Activated CD4-positive, alpha-beta T cell treated with anti-CD3 and anti-CD28 coated beads for 4 hours (primary cell): ENCODE measurements at places on chromosomes 6 and 20.

GRCh38 chr20:44054849-44055248, 132.1 kb downstream of the JPH2 start:
- DNase-seq: no peak

DNA sequence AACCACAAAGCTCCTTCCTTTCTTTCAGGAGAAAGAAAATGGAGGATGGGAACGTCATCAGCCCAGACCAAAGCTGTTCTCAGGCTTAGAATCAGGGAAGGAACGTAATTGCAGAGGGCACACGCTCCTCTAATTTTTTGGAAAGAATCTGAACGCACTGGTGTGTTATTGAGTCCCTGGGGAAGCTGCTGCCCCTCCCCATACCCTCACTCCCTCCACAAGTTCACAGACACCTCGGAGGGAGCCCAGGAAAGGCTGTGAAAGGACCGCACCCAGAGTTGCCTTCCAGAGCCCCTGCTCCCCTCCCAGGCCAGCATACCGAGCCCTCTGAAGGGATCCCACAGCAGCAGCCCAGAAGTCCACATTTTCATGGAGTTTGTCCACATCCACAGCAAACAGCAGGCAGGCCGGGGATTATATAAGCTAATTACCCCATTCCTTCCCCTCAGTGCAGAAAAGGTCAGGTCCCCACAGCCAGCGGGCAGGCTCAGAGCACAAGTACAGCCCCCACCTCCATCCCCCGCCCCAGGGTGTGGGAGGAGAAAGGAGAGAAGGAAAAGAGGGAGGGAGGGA, 53.7 kb downstream of the ANKRD60 start:
- no peak for DNase-seq

DNA sequence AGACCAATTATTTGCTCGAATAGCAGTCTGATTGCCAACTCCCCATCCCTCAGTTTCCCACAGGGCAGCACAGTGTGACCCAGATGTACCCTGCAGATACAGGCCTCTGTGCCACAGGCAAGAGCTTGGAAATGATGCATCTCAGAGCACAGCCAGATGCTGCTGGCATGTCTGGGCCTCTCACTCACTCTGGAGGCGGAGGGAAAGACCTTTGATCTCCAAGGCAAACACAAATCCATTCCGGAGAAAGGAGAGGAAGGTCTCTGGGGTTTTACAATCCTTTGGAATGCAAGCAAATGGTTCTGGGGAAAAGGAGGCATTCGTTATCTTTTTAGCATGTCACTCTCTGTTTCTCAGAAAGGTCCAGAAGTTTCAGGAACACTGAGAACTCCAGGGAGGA, 74.2 kb downstream of the RIOK1 start:
- no peak for DNase-seq

- no peak for DNase-seq
Measured at GRCh38 chr6:111950661-111951496, 77.6 kb upstream of the FYN start.

DNA sequence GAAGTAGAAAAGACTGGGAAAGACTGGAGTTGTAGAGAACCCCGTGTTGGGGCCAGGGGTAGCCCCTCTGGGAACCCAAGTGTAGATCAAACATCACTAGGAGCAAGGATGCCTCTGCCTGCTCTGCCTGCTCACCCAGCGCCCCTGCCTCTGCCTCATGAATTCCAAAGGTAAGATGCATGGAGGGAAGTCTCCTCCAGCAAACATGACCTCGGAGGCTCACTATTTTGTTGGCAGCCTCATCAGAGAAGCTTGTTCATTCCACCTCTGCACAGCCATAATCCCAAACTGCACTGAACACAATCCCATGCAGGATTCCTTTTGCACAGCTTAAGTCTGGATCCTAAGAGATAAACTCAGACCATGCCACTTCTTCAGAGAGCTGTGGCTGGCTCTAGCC, 4.9 kb downstream of the FRS3 start:
- no peak for DNase-seq

DNA sequence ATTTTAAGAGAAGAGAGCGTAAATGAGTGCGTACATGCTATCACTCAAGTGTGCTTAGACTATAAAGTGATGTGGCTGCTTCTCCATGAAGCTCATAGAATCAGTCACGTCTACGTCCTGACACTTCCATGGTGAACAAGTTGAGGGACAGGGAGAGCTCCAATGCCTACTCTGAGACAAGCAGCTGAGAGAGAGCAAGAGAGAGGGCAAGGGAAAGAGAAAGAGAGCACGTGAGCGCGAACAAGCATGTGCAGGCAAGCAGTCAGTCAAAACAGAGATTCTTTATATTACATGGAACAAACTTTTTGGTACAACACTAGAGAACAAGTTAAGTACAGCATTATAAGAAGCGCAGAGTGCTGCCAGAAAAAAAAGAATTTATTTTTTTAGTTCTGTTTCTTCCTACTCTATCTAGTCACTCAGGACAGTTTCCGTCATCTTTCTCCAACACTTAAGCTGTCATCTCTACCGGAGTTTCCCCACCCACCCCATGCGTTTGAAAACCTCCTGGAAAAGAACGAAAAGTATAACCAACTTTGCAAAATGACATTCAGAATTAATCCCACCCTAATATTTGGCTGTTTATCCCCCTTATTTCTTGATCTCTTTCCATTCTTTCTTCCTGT, 61.8 kb downstream of the EPB41L2 start:
- no peak for DNase-seq

DNA sequence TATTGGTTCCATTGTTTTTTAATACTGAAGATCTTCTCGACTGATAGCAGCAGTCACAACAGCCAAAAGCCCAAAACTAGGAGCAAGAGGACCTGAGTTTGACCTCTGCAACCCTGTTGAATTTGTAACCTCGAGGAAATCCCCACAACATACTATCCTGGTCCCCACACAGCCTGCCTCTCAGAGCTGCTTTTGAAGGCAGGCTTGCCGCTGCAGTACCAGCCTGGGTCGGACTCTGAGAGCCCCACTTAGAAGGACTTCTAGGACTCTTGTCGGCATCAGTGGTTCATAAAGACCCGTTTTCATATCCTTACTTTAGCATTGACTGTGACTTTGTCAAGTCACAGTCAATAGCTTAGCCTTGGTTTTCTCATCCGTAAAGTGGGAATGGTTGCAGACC, 49.3 kb downstream of the EBF4 start:
- DNase-seq: no peak
